ENCODE measurements at places on chromosomes 4 and X.

DNA sequence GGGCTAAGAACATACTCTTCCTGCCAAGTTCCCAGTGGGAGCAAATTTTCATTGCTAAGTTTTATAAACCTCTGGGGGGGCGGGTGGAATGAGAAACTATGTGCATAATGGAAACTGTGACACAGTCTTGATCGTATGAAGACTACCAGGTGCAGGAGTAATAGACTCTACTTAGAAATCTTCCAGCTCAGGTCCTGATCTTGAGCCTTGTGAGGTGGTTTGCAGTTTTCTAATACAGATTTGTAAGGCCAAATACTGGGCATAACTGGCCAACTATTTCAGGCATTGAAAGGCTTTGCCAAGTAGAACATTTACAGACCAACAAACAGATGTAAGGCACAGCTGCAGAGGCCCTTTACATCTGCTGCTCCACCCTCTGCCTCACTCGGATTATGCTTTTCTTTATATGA is 89.7 kb upstream of the CBR4 start:
- DNase-seq = no peak

DNA sequence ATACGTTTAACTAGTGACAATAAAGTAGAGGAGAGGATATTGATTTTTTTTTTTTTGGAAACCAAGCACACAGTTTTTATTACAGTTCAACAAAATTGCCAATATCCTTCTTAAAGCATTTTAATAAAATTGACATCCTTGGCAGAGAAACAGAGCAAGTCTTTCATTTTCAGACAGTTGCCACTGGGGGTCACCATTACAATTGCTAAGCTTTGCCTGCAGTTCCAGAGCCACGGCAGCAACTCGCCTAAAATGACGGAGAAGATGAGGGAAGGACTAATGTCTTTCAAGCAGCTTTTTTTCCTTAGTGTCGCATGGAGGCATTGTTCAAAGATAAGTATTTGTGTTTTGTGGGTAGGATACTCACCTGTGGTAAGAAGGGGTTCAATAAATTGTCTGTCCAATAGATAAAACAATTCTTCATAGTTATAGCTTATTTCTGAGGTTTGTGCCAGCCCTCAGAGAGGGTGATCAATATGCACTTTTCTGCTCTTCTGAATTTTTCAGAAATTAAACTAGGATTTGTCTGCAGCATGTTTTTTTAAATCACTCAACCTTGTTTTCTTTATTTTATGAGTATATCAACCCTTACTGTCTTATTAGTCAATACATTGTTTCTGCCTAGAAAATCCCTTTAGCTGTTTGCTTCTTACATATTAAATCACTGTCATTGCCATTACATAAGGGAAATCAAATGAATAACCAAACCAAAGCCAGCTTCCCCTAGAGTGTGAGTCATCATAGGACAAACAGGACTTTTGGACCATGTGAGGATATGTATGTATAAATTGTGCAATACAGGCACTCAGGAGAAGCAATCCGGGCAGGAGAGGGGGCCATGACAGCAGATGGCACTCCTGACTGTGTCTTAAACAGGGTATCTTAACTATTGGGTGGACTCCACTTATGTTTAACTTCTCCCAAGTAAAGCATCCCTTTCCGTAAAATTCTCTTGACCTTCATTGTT is 508.1 kb upstream of the ARX start:
- no peak for DNase-seq

- no peak for DNase-seq
Observed at GRCh38 chrX:72040506-72040905, 91.2 kb downstream of the RTL5 start.

GRCh38 chrX:32443841-32444240 is 767.5 kb downstream of the DMD start:
- DNase-seq = no peak

- no peak for DNase-seq
Observed at GRCh38 chr4:31657859-31658570, 937.8 kb downstream of the PCDH7 start.
